ENCODE measurements at places on chromosomes 2 and 18.

DNA sequence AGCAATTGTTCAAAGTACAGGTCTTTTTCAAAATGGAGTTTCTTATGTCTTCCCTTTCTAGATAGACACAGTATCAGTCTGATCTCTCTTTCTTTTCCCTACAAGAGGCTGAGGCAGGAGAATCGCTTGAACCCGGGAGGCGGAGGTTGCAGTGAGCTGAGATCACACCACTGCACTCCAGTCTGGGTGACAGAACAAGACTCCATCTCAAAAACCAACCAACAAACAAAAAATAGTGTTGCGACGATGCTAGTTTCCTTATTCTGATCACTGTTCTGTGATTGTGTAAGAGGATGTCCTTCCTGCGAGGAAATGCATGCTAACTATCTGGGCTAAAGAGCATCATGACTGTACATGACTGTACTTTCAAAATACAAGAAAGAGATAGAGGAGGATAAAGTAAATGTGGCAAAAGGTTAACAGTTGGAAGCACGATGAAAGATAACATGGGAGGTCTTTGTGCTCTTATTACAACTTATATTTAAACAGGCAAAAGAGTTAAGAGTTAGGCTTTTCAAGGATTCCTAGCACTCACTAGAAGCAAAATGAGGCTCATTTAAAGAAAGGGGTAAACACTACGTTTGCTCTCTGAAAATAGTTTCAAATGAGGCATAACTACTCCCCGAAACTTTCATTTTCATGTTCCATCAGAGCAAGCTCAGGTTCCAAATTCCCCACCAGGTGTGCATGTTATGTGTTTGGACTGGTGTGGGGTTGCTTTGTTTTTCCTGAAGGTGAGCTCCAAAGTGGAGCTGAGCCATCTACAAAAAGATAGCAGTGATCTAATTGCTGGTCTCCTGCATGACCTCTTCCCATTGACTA lies 23.8 kb downstream of the SOWAHC start:
- no peak for DNase-seq

DNA sequence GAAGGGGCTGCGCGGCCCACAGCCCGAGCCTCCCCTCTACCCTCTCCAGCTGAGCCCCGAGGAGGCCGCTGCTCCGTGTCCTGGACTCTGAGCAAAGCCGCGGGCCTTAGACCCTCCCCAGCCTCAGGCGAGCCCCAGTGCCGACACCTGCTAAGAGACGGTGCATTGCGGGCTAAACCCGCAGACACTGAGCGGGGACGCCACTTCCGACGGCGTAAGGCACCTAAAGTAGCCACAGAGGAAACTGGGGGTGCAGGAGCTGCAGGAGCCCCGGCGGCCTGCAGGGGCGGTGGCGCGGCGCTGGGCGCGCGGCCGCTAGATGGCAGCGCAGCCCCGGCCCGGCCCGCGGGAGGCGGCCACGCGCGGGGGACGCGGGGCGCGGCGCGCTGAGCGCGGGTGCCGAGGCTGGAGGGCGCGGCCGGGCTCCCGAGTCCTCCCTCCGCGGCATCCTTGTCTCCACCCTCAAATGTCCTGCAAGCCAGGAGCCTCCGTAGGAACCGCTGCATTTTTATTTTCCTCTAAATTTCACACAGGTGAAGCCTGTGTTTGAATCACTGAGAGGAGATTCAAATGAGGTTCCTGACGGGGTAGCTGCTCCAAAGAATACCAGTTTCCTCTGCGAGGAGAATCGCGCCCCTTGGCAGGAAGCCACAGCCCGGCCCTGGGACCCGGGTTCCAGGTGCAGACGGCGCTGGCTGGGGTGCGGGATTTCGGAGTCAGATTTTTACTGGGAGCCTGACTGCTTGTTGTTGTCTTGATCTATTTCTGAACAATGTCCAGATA lies 650.5 kb downstream of the GALR1 start:
- peak; percentile 77 for DNase-seq

DNA sequence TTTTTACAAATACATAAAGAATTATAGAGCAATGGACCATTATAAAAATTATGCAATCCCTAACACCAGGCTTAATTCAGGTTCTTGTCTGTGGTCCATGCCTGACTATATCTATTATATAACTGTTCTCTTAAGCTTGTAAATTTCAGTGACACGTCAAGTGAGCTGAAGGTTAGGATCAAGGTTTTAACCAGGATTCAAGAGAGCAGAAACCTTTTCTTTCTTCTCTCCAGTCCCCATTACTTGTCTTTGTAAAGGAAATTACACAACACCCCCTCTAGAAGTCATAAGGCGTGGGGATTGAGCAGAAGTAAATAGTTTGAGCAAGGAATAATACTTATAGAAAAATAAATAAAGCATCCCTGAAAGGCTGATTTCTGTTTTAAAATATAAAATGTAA lies 122.0 kb downstream of the ZNF521 start:
- no peak for DNase-seq

GRCh38 chr2:219570194-219570923 lies 980 bp downstream of the OBSL1 start:
- no peak for DNase-seq

DNA sequence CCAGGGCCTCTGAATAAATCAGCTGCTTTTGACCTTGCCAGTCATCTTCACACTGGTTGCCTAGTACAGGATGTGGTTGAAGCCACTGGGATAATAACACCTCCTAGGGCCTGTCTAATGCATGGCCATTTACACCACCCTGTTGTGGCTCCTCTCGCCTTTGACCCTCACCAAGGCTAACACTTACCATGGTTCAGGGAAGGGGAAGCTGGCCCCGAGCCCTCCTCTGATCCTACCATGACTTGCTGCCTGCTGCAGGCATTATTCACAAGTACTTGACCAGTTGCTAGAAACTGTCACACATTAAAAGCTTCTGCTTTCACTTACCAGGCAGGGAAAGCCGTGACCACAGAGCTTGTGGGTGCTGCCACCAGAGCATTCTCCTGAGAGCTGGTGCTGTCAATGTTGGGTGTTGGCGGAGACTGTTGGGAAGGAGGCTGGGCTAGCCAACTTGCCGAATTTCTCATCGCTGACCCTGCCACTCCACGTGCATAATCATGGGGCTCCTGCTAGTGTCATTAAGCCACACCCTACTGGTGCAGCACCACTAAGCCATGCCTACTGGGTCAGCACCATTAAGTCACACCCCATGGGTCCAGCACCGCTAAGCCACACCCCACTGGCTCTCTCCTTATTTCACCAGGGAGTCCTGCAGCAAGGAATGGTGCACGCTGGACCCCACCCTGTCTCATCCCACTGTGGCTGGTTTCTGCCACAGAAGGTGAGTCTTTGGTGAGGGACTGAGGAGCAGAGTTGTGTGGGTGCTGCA lies 47.0 kb upstream of the TTC39C start:
- DNase-seq: no peak

- no peak for DNase-seq
These were observed 783 bp downstream of the DPP4 start for GRCh38 chr2:162072976-162073887.
